Kidney capillary endothelial cell (primary cell): ENCODE measurements at places on chromosomes 1 and 21.

DNA sequence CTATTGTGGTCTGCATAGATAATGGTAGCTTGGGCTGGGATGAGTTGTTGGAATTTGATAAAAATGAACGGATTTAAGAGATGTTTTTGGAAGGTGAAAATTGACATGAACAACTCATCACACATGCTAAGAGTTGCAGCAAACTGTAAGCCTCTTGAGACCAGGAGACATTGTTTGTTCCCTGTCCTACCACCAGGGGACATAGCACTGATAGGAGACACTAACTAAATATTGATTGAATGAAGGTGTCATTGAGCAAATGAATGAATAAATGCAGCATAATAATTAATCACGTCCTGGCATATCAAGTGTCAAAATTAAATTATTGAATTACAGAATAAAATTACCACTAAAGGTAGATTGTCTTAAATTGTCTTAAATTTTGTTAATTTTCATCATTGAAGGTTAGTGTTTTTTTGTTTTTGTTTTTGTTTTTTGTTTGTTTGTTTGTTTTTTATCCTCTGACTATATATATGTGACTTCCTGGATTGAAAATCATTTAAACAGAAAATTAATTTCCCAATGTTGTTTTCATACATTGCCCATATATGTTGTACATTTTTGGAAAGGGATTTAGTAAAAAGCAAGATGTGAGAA, 285.3 kb upstream of the C1orf105 start:
- no peak for DNase-seq

DNA sequence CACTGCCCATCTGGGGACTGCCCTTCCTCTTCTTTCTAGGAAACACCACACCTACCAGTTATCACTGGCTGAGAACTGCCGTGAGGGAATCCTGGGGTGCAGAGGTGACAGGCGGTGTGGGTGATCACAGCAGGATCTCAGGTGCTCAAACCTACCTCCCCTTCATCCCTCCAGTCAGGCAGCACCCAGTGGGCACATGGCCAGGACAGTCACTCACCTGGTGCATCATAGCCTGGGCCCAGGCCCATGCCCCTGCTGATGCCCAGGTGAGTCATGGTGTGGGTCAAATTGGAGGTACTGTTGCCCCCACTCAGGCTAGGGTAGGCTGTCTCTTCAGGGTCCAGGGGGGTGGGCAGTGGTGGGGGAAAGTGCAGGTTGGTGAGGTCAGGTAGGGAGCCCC, 5.3 kb upstream of the DENND4B start:
- no peak for DNase-seq

DNA sequence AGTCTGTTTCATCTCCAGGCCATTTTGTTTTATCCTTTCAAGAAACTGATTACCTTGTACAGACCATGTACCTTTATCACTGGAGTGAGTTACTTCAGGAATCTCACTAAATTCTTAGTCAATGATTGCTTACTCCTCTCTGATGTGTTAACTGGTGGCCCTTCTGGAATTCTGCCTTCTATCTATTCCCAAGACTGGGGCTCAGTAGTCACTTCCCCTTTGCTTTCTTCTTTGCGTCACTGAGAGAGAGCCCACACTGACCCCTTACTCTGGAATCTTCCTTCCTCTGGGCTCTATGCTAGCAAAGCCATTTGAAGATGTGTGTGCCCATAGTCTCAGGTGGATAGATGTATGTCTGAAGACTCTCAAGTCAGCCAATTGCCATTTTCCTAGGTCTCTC, 34.6 kb downstream of the XCL2 start:
- DNase-seq, result no peak

DNA sequence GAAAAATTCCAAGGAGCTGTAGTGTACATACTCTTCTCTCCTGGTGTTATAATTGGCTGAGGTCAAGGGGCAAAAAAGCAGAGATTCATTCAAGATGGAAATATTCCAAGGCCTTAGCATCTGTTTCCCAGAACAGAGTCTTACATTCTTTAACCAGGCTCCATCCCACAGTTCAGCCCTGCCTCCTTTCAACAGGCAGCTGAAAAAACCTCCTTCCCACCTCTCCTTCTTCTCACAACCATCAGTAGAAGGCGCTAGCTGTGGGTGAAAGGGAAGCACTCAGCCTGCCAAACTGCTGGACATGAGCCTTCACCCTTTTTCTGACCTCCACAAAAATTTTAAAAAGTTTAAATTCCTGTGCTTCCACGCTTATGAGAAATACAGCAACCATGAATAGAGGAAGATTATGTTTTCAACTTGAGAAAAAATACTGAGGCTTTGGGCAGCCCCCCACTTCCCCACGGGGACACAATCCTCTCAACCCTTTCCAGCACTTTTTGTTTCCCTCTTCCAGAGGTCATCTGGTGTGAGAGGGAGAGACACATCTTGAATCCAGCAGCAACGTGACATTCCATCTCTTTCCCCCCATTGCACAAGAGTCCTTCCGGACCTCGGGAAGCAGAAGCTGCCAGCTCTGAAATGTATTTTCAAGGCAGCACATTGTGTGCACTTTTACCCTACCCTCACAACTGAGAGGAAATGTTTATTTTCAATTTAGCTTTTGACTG, 43.2 kb upstream of the FMO2 start:
- no peak for DNase-seq
